ENCODE measurements at places on chromosomes 3 and 15.
A peak's percentile ranks its signal among the peaks of the same experiment; 100 is the strongest.

- DNase-seq: peak; percentile 95
These were observed 223.3 kb upstream of the TPRG1 start for GRCh38 chr3:188948281-188948996.

GRCh38 chr3:23966328-23966727 is 21.2 kb downstream of the NR1D2 start:
- no peak for DNase-seq

DNA sequence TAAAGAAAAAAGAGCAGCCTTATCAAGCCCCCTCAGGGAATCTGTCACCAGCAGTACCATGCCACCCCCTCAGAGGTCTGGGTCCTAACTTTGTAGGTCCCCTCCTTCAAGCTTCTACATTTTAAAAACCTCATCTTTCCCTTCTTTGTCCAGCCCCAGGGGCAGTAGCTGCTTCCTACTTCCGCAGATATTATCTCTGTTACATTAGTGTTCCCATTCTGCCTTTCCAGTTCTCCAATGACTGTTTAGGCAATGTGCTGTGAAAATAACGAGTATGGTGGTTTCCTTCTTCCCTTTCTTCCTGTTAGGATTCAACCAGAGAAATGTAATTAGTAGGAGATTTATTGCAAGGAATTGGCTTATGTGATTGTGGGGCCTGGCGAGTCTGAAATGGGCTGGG is 126.1 kb upstream of the TNIK start:
- no peak for DNase-seq

DNA sequence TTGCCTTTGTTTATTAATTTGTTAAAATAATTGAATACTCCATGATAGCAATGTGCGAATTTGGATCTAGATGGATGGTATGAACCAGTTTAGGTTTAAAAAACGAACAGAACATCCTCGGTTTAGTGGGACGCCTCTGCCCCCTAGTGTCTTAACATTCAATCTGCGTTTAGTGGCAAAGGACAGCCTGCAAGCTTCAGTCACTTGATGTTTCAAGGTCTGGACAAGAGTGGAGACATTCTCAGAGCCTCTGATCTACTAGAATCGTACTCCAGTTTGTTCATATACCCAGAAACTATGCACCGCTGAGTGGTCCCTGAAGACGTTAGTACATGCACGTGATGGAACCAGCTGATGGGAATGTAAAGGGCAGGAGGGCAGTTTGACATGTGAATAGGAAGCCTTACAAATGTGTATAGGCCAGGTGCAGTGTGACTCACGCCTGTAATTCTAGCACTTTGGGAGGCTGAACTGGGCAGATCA is 17.8 kb upstream of the ATP13A4 start:
- DNase-seq: peak; percentile 62

- DNase-seq: no peak
These were observed 53.7 kb upstream of the CSTA start for GRCh38 chr3:122271246-122271898.

GRCh38 chr3:182989566-182989965 is 9.2 kb upstream of the DCUN1D1 start:
- no peak for DNase-seq

DNA sequence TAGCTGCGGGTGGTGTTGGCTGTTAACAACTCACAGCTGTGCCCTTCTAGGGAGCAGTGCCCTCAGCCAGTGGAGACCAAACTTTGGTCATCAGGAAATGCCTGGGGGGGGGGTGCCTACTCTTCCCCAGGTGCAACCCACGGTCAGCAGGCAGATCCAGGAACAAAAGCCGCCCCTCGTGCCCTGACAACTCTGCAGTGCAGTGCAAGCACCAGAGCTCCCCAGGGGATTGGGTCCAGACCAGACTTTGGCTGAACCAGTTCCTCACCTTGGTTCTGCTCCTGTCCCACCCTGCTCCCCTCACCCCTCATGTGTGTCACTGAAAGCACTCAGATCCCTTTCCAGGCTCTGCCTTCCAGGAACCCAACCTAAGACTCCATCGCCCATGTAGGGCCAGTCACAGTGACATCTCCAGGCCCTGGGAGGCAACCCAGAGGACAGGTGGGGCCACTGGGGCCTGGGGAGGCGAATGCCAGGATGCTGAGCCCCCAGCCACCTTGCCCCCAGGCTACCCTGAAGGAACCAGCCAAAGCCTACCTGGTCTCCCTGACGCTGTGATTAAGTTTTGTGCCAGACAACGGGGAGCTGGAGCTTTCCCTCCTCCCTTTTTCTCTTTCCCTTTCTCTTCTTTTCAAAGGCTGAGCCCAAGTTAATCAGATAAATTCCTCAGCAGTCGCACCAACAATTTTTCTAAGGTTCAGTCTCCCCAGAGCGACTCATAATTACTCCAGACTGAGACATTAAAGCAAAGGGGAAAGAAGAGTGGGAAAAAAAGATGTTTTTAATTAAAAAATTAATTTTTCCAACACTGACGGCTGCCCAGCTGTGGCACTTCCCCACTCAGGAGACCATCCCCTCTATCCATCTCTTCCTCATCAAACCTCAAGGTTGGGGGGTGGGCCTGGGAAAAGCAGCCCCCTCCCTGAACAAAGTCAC is 207.5 kb upstream of the LINGO1 start:
- no peak for DNase-seq

GRCh38 chr3:94064243-94064860 is 1.5 kb downstream of the NSUN3 start:
- no peak for DNase-seq

DNA sequence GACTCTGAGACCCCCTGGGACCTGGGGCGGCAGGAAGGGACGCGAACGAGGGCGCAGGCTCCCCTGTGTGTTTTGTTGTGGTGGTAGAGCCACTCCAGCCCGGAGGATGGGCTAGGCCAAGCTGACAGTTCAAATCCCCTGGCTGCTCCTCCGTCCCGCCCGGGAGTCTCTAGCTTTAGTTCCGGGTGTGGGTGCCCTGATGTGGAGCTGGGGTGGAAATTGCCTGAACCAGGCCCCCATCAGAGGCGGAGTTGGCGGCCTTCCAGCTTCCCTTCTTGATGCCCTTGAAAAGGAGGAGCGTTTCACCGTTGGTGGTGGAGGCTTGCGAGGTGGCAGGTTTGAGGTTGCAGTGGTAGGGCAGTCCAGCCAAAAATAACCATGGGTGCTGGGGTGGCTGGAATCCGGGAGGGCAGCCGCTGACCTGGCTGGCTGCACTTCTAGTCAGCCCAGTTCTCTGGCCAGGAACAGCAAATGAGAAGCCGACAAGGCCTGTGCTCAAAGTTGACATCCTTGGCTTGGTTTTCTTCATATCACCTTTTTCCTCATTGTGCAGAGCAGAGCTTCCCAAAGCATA is 817 bp downstream of the CLK3 start:
- DNase-seq: peak; percentile 80

GRCh38 chr3:61184956-61185355 is 66.3 kb downstream of the FHIT start:
- DNase-seq: no peak

DNA sequence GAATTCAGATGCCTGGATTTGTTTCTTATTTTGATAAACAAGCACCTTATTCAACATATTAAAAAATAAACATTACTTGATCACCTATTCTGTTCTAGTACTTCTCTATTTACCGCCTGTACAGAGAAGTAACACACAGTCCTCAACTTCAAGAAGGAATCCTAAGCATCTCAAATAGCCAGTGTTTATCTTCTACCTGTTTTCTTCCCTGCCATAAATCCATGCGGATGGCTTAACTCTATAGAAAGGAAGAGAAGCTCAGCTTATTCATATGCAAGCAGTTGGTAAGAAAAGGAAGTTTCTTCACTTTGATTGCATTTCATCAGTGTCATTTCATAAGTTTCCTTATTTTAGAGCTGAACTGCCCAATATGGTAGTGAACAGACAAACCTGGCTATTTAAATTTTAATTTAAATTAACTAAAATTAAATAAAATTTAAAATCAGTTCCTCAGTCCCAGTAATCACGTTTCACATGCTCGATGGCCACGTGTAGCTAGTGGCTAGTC is 210.0 kb upstream of the PEX5L start:
- DNase-seq: no peak

DNA sequence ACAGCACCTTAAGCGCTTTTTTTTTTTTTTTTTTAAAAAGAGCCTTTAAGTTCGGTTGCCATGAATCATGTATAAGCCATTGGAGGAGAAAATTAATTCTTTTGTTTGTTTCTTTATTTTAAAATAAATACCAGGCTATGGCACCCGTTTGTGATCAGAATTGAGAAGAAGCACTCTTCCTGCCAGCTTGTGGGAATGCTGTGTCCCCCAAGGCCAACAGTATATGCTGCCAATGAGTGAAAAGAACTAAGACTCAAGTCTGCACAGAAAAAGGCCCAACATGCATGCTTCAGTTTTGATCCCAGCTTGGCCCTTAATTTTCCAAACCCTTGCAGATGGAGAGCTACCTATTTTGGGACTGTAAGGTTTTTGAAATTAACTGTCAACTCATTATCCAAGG is 90.5 kb downstream of the LRRC3B start:
- no peak for DNase-seq

DNA sequence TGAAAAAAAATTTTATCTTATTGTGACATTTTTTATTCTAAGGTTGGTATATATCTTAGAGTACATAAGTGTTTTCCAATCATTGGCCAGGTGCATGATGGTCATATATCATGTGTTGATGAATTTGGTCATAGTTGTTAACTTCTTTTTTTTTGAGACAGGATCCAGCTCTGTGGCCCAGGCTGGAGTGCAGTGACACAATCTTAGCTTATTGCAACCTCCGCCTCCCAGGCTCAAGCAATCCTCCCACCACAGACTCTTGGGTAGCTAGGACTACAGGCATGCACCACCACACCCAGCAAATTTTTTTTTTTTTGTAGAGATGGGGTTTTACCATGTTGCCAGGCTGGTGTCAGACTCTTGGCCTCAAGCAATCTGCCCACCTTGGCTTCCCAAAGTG is 44.0 kb downstream of the PCCB start:
- DNase-seq: no peak

DNA sequence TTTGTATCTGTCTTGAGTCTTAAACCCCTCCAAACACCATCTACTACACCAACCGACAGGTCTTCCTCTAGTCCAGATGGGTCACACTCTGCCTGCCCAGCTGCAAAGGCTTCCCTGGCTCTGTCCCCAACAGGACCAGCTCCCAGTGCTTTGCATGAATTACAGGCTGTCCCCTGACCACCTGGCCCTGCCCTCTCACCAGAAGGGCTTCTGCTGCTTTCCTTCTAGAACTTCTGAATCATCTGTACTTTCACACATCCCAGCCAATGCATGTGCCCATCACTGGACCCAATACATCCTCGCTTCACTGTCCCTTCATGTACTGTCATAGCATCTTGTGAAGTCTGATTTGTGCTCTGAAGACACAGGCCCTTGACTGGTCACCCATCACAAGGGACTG is 53.6 kb downstream of the HOMER2 start:
- no peak for DNase-seq

DNA sequence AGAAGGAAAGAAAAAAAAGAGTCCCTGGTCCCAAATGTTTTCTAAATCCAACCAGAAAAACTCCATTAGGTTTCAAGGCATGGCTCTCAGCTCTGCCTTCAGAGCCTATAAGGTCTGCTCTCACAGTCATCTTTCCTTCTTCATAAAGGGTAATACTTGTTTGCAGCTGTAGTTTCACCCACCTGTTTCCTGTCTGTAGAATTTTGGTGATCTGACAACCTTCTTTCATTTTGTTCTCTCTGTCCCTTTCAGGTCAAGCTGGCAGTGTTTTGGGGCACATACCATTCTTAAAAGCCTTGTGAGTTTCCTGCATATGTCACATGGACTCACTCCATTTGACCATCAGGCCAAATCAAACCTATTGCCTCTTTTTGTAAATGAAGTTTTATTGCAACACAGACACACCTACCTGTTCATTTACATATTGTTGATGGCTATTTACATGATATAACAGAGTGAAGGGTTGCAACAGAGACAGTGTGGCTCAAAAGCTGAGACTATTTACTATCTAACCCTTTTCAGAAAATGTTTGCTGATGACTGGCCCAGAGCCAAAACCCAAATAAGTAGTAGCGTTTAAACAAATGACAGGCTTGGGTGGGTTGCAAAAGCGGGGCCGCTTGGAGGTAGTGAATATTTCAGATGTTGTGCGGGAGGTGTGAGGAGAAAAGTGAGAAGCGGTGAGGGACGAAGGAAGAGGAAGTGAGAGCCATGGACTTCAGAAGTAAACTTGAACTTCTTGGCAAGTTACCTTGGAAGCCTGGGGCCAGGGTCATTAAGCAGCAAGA is 292.7 kb upstream of the PROK2 start:
- DNase-seq: no peak

DNA sequence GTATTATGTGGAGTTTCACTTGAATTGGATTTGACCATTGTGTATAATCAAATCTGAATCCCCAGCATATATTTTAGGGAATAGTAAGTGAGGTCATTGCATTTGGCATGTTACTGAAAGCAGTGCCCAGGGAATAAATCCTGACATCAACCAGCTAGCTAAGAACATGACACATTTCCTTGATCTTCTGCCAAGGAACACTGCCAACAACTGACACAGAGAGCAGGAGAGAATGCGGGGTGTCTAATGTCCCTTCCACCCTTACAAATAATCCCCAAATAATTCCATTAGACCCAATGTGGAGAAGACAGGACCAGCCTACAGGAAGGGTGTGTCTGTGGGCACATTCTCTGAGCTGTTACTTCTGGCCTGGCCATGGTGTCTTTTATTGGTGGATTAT is 30.6 kb upstream of the UBE3A start:
- DNase-seq: peak; percentile 8

DNA sequence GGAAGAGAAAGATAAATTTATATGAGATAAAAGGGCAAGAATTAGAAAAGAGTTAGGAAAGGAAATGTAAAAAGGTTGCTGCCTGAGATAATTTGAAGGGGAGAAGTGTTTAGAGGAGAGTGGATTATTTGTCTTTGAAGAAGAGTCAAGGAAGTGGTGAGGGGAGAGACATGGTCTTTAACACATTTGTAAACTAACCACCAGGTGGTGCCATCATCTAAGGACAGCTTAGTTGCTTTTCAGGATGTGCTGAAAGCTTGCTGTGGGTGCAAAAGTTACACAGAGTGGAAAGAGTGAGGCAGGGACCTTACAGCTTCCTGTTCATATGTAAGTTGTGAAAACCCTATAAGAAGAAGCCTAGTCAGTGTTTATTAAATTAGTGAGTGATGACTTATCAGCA is 114.1 kb upstream of the DNAJC19 start:
- peak; percentile 5 for DNase-seq

- DNase-seq: no peak
These were observed 208.5 kb downstream of the EPHA3 start for GRCh38 chr3:89315750-89316470.

GRCh38 chr3:105137911-105138310 is 228.8 kb upstream of the ALCAM start:
- DNase-seq: no peak

DNA sequence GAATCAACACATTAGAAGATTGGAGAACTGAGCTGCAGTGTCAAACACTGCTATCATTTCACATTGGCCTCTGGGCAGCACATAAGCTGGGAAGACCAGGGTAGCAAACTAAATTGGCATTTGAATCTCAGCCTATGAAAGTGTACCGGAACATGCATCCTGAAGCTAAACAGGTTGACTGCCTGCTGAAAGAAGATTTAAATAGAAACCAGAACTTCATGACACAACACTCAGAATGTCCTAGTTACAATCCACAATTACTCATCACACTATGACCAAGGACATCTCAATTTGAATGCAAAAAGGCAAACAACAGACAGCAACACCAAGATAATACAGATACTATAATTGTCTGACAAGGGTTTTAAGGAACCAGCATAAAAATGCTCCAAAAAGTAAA is 26.2 kb downstream of the TM2D3 start:
- DNase-seq: no peak

Data from RPMI7951 (cell line).